Fibroblast of lung (primary cell): ENCODE measurements at places on chromosomes 5 and 9. TPM values are rescaled to one million over a fixed set of nuclear protein-coding genes. Genes with fewer than 3 reads are reported as not detected.
A peak's percentile ranks its signal among the peaks of the same experiment; 100 is the strongest.

GRCh38 chr9:129586245-129586644 lies 34.7 kb downstream of the C9orf50 start:
- no peak for DNase-seq

GRCh38 chr9:20197976-20198685 lies 409.3 kb upstream of the SLC24A2 start:
- peak; percentile 10 for DNase-seq

GRCh38 chr5:116660929-116661328 lies 86.3 kb upstream of the SEMA6A start:
- DNase-seq, result no peak

DNA sequence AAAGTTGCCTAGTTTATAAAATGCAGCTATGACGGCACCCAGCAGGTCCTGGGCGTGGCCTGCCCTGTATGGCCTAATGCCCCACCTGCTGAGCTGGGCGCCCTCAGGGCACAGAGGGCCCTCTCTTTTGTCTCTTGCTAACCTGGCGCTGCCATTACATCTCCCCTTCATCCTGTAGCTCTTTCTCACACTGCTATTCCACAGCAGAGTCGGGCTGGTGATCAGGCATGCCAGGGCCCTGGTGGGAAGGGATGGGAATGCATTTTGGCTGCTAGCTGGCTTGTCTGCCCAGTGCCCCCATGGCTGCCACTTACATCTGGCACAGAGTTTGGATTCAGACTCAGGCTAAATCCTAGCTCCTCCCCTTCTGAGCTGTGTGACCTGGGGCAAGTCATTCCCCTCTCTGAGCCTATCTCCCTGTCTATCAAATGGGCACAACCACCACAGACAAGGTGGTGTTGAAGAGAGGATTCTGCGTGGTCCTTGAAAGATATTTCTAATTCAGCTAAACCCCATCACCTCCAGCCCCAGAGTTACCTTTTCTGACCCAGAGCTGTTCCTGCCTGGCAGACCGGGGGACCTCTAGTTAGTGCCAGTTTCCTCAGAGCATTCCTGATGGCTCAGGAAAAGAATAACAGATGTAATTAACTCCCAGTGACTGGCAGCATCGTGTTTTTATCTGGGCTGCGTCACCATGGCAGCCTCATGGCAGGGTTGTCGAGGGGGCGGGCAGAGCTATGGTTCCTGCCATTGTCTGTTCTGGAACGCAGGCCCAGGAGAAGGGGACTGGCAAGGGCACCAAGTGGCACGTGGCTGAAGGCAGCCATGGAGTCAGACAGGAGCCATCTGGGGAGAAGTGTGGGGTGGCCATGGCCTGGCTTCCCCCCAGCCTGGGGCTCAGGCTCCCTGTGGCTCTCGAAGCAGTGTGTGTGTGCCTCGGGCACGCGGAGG lies 6.3 kb downstream of the PRR7 start:
- no peak for DNase-seq

- DNase-seq, result no peak
These were observed 491.0 kb upstream of the PIK3R1 start for GRCh38 chr5:67724412-67725135.

OLFML2A gene
- total RNA-seq, result 30.6 and 33.7 TPM in 2 replicates

IDNK gene
- total RNA-seq, result 5.9 and 7.8 TPM in 2 replicates

CDKN2B gene
- 29.0 and 44.9 TPM in 2 replicates for total RNA-seq

PCDHGA10 gene
- 7.4 and 10.2 TPM in 2 replicates for total RNA-seq
